IPS DF 19.7 (cell line): ENCODE measurements at places on chromosomes 7 and 10.

- no peak for DNase-seq
These were observed 96.8 kb downstream of the ACTR3B start for GRCh38 chr7:152856351-152856750.

DNA sequence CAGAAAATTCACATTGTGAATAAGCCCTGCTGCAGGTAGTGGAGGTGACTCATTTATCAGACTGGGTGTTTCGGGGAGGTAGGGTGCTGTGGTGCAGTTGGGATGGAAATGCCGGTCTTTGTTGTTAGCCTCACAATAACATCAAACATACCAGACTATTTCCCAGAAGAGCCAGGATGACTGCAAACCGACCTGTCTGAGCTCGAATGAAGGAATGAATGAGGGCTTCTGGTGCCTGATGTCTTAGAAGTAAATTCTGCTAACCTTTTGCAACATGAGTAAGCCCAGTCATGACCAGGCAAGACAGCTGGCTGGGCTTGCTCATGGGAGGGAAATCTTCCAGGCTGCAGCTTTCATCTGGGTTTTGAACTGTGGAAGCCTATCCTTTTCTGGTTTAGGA, 2.4 kb upstream of the VDAC2 start:
- no peak for DNase-seq

GRCh38 chr7:51351661-51352060, 35.1 kb upstream of the COBL start:
- no peak for DNase-seq

DNA sequence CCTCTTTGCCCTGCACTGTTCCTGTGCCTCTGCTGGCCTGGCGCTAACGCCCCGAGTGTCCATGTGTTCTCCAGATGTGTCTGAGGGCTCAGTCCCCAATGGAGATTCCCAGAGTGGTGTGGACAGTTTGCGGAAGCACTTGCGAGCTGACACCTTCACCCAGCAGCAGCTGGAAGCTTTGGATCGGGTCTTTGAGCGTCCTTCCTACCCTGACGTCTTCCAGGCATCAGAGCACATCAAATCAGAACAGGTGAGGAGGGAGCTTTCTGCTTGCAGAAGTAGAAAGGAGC, 60.9 kb downstream of the PAX2 start:
- no peak for DNase-seq

GRCh38 chr10:43055991-43056567, 20.8 kb upstream of the RET start:
- DNase-seq = no peak

DNA sequence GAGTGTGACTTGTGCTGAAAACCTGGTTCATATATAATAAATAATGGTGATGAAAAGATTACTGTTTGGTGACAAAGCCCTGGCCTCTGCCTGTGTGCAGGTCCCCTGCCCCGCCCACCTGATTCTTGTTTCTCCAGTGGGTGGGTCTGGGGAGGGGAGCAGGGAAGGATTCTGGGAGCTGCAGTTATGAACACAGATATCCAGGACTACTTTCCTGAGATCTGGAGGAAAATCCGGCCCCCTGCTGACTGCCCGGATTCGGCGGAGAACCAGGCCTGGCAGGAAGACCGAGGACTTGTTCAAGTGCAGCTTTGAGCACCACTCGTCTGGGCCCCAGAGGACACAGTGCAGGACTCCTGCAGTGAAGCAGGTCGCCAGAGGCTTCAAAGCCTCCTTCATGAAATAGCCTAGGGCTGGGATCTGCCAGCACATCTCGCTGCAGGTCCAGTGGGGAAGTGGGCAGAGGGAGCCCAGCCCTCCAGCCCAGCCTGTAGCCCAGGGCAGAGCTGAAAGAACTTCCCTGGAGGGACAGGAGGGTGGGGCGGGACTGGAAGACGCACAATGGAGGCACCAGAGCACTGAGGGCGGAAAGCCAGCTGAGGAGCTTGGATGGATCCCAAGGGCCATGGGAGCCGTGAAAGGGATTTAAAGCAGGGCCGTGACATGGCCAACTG, 7.0 kb downstream of the ATP6V0E2 start:
- no peak for DNase-seq

GRCh38 chr7:49715486-49715885, 58.0 kb upstream of the VWC2 start:
- no peak for DNase-seq

DNA sequence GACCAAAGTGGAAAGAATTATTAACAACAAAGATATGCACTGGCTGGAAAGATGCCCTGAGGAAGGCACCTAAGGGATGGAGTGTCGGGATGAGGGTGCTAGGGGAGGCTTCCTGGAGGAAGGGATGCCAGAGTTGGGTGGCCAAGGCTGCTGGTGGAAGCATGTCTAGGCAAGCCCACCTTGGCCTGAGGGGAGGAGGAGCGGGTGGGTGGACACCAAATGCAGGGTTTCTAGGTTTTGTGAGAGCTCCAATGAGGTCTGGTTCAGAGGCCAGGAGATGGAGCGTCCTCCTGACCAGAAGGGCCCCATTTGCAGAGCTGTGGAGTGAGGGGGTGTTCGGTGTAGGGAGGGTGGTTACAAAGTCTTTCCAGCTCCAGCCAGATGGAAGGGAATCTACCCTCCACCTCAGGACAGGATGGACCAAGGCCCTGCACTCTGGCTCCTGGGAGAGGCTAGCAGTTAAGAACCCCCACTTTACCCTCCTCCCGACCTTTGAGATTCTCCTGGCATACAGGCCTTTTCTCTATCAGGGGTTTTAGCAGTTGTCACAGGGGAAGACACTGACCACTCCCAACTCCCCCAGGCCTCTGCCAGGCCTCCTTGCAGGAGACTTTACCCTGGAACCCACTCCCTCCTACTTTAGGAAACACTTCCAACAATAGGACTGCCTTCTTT, 3.0 kb upstream of the DDIT4 start:
- DNase-seq = no peak

GRCh38 chr7:2313450-2314208, 612 bp downstream of the SNX8 start:
- no peak for DNase-seq

GRCh38 chr10:51743146-51743545, 43.8 kb upstream of the CSTF2T start:
- no peak for DNase-seq

GRCh38 chr7:148978091-148978490, 50.2 kb downstream of the PDIA4 start:
- no peak for DNase-seq

DNA sequence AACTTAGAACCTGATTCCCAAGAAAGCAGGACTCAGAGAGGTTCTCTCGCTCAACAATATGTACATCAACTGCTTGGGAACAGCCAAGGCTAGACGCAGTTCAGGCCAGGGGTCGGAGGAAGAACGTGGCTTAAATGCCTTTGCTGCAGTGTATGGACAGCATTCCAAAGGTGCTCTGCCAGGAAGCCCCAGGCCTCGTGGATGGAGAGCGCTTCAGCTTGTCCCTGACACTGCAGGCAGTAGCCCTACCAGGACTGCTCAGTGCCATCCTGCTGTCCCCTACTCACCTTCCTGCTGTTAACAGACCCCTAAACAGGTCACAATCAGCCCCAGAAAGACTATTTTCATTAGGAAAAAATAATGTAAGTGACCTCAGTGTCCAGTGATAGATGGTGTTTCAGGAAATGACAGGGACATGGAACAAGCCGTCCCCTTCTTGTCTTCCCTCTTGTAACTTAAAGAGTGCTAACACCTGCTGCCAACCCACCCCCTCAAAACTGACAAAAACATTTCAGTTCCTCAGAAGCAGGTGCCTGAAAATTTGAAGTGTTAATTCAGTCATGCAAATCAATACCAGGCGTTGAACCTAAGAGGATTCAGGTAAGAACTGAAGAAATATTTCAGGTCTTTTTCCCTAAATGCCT, 16.5 kb downstream of the CREB3L2 start:
- DNase-seq = no peak

DNA sequence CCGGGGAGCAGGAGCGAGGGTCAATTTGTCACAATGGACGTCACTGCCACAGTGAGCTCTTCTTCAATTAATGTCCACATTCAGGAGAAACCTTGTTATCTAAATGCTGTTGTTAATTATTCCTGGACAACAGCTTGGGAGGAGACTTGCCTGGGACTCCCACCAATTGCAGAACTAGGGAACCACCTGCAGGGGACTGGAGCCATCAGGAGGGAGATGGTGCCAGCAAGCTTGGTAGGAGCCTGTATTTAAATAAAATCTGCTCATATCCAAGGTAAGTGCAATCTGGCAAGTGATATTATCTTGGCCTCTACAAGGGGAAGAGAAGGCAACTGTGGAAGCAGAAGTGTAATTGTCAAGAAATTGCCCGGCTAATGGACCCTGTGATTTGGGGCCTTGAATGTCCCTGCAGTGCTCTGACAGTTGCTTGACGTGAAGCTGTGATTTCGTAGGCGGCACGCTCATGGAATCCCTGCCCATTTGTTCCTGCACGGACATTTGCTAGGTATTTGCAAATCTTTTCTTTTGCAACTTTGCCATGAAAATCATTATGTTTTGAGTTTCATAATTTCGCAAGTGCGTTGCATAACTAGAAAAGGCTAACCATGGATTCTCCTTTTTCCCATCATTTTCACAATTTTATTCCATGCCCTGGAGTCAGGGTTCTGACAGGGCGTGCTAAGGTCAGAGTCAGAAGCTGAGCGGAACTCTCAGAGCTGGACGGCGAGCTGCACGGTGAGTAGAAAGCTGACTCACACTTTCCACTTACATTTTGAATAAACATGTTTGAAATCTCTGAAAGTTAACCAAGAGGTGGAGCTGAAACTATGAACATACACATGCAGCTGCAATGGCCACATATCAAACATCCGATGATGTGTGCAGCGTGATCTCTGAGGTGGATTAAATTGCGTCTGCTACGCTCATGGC, 84.9 kb upstream of the TCERG1L start:
- no peak for DNase-seq

DNA sequence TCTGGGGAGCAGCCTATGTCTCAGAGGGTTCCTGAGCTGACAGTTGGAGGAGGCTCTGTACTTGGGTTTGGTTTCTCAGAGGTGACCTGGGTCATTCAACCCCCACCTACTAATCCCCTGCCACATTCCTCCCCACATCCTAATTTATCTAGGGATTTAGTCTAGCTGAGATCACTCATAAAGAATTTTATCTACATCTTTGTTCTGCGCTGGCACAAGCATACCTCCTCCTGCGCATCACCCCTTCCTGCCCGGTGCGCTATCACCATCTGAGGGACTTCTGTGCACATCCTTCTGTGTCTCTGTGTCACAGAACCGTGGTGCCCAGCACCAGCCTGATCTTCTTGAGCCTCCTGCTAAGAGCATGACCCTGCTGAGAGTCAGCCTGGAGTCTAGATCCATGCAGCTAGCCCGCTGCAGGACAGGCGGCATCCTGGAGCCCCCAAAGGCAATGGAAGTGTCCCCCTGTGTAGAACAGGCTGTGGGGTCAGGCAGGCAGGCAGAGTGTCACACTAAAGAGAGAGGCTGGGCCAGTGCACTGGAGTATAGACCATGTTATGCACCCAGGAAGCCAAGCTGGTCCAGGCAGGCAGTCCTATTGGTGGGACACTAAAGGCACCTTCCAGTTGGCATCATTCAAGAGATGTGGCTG, 63.6 kb downstream of the ARHGAP22 start:
- no peak for DNase-seq

DNA sequence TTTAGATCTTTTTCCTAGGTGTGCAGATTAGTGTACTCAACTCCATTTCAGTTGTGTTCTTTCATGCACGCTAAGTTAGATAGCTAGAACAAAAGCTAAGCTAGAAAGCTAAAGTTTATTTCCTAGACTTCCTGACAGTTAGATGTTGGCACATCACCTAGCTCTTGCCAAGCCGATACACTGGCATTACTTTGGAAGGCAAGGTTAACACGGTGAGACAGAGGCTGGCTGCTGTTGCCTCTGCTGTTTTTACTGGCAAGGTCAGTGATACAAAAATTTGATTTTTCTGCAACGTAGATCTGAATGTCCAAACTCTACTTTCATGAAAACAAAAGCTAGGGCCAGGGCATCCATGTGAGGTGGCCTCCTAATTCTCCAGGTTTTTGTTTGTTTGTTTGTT, 203.4 kb downstream of the IMMP2L start:
- no peak for DNase-seq

GRCh38 chr7:105800849-105801534, 75.4 kb downstream of the ATXN7L1 start:
- DNase-seq = no peak

DNA sequence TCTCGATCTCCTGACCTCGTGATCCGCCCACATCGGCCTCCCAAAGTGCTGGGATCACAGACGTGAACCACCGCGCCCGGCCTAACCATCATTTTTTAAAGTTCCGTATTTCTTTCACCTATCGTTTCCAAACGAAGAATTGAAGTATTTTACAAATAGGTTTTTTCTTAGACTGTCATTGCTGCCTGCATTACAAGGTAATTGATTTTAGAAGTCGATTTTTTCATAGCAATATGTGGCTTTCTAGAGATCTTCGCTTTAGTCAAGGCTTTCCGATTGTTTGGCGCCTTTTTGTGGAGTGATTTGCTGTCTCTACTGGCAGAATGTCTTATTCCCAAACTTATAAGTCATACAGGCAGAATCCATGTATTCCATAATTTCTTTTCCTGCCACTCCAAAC, 109.2 kb downstream of the TRIL start:
- no peak for DNase-seq

- no peak for DNase-seq
These were observed 168.4 kb downstream of the BTAF1 start for GRCh38 chr10:92091965-92092364.

- DNase-seq = no peak
These were observed 7.0 kb downstream of the NEURL1 start for GRCh38 chr10:103500481-103500880.

DNA sequence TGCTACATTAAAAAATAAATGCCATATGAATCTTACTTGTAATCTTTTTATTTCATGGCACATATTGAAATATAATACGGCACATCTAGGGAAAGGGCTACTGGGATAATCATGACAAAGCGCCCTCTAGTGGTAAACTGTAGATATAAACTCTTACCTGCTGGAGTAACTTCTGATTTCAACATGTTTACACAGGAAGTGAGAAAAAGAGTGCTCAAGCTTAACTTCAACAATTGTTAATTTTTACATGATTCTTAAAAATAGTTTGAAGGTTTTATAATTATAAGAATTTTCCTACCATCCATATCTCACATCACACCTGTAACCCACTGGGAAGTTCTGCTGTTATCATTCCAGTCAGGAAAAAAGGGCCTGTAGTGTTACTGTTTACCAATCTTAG, 2.0 kb upstream of the HEPACAM2 start:
- DNase-seq = peak; percentile 5

- no peak for DNase-seq
These were observed 143.4 kb upstream of the ITGB1 start for GRCh38 chr10:33101392-33101787.

DNA sequence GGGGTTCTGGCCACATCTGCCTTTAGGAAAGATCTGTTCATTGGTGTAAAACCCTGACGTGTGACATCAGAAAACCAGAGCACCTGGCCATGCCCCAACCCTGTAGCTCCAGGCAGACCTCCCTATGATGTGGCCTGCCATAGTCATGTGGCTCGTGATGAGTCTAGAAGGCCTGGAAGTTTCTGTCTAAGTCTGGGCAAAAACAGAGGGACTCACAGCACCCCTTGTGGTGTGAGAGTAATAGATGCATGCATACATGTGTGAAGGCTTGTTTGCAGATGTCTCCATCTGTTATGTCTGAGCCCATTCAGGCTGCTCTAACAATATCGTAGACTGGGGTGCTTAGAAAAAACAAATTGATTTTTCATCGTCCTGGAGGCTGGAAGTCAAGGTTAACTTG, 309.3 kb downstream of the PAXIP1 start:
- DNase-seq = no peak

- no peak for DNase-seq
These were observed 38.6 kb downstream of the PITRM1 start for GRCh38 chr10:3133948-3134347.
